NCI-H1694 (cell line): ENCODE measurements at places on chromosomes 7 and 10.

DNA sequence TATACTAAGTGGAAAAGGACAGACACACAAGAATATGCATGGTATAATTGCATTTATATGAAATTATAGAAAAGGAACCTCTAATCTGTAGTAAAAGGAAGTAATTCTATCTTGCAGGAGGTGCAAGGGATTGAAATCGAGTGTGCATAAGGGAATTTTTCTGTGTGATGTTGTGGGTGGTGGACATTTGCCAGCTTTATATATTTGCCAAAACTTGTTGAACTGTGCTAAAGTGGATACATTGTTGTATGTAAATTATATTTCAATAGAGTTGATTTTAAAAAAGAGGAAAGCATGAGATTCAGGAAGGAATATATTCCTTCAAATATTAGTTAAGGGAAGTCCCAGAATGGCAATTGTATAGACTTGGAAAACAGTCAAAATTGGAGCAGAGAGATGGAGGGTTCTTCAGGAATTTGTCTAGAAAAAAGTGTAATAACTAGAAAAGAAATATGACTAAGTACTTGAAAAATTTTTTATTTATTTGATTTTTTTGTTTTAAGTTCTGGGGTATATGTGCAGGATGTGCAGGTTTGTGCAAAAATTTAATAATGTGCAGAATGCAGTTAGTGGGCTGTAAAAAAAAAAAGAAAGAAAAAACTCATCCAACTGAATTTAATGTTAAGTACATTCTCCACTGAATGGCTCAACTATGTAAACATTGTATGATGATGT is 96.1 kb downstream of the ARL4A start:
- DNase-seq = no peak

DNA sequence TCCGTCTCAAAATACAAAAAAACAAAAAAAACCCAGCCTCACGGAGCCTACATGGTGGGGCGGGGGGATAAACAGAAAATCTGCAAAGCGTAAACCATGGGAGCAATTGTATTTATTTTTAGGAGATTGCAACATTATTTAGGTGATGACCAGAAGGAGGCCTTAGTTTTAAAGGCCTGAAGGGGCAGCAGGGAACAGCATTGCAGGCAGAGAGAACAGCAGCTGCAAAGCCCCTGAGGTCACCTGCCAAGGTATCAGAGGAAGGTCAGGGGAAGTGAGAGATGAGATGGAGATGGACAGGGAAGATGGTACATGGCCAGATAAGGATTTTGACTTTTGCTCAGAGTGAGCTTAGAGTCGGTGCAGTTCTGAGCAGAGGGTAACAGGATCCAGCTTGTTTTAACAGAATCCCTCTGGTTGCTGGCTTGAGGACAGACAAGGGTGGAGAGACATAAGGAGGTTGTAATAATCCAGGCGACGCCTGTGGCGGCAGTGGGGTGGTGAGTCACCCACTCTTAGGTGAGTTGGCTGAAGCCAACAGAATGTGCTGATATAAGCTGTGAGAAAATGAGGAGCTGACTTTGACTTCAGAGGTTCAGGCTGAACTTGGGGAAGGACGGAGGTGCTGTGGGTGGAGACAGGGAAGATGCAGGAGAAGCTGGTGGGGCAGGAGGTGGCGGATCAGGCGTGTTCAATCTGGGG is 82.3 kb upstream of the GTF2I start:
- DNase-seq = no peak

GRCh38 chr7:24821045-24821753 is 63.9 kb upstream of the GSDME start:
- no peak for DNase-seq

DNA sequence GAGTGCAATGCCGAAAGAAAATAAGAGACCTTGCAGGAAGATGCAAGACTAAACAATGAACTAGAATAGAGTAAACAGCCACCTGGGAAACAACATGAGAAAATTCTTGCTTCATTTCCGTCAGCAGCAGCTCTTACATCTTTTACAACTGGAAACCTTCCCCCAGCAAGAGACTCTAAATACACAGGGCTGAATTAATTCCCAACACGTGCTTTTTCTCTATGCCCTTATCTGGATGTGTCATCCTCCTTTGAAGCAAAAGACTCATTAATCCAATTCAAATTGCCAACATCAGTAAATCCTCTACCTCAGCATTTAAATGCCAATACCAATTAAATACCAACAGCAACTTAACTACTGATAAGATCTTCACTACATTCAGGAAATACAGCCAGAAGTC is 99.0 kb upstream of the PDE1C start:
- no peak for DNase-seq

- no peak for DNase-seq
Observed at GRCh38 chr10:100913470-100913865, 705 bp downstream of the SLF2 start.

DNA sequence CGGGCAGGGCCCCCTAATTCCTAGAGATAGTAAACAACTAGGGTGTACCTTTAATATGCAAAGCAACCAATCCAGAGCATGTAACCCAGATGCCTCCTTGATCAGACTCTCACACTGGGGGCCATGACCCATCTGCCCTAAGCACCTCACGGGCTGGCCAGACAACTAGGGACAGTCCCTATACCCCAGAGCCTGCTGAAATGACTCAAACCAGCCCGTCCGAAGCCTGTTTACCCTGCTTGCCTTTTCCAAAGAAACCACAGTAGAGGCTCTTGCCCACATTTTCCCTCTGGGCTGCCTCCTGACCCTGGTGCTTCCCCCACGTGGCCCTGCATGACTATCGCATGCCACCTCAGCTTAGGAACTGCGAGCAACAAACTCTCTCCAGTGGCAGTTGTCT is 46.2 kb downstream of the RGS10 start:
- DNase-seq = no peak

DNA sequence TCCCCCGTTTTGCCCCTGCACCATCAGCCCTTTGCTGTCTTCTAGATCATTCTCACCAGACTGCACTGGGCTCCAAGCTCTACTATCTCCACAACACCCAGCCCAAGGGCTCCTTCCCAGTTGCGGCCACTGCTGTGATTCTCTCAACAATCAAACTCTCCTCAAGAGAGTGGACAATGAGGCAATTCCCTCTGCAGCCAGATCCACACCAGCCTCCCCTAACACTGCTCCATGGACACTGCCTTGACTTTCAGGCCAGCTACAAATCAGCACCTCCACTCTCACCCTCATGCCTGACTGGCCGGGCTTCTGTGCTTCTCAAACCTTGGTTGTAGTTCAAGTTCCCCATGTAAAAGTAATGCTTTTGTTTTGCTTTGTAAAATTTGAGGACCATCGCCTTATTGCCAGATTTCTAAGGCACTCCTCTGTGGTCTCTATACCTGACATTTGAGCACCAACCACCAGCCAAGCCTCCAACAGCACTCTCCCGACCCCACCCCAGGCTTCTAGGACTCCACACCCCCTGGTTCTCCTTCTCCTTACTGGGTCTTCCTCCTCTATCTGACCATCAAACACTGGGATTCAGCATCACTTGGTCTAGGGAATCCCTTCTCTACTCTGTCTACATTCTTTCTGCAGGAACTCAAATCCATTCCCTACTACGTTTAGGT is 45.4 kb downstream of the PPIF start:
- no peak for DNase-seq

- DNase-seq = no peak
Observed at GRCh38 chr7:82397879-82398524, 45.6 kb downstream of the CACNA2D1 start.

- no peak for DNase-seq
Observed at GRCh38 chr7:150948791-150949251, 29.3 kb downstream of the KCNH2 start.

GRCh38 chr7:92010215-92010614 is 69.6 kb downstream of the AKAP9 start:
- no peak for DNase-seq

- no peak for DNase-seq
Observed at GRCh38 chr7:135168001-135168400, 2.5 kb downstream of the CYREN start.

DNA sequence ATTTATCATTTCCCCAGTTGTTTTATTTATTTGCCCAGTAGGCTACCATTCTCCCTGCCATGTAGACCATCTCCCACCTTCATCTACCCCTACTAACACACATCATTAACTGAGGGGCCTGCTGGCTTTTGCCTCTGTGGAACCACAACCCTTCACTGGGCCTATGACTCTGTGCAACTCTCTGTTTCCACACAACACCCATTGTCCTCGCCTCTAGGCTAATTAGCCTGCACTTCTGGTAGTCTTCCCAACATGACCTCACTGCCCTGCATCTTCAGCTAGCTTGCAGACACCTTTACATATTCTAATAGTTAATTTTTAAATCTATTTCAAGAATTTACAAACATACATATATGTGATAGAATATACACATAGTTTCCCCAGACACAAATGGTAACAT is 7.5 kb downstream of the ANKIB1 start:
- no peak for DNase-seq
